ENCODE measurements at places on chromosomes 16 and 17.

- peak; percentile 80 for DNase-seq
Measured at GRCh38 chr17:29592850-29593551, at the start of gene ANKRD13B. TSS of gene ANKRD13B (plus strand) at chr17:29593132. CDS start at chr17:29593622, 490 bp downstream.

GRCh38 chr16:78761427-78761826 lies 662.0 kb downstream of the WWOX start:
- no peak for DNase-seq

GRCh38 chr17:78013683-78014467 lies 55.4 kb downstream of the TNRC6C start:
- peak; percentile 72 for DNase-seq

DNA sequence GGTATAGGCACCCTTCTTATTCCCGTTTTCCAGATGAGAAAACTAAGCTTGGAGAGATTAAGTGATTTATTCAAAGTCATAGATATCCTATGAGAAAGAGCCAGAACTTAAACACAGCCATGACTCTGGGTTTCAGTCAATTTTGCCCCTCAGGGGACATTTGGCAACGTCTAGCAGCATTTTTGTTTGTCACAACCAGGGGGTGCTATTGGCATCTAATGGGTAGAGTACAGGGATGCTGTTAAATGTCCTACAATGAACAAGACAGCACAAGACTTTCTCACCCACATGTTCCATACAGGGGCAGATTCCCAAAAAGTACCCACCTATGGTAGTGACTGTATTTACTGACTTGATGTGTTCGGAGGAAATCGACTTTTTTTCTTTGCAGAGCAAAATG lies 4.8 kb upstream of the SHISA9 start:
- DNase-seq: no peak

DNA sequence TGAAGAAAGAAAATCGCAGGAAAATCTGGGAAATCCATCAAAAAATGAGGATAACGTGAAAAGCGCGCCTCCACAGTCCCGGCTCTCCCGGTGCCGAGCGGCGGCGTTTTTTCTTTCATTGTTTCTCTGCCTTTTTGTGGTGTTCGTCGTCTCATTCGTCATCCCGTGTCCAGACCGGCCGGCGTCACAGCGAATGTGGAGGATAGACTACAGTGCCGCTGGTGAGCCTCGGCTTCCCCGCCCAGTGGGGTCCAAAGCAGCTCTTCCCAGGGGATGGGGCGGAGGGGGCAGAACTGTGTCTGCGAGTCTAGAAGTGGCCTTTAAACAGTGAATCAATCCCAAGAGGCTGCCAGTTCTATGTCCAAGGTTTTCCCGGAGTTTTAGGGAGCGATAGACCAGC lies 19.8 kb downstream of the FAM234A start:
- no peak for DNase-seq
